ENCODE measurements at places on chromosomes 2 and 18. TPM values are rescaled to one million over a fixed set of nuclear protein-coding genes. Genes with fewer than 3 reads are reported as not detected.

DNA sequence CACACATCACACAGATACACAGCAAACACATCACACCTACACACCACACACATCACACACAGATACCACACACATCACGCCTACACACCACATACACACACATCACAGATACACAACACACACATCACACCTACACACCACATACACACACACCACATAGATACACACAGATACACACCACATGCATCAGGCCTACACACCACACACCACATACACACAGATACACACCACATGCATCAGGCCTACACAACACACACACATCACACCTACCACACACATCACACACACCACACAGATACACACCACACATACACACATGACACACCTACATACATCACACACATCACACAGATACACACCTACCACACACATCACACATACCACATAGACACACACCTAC, 158.8 kb downstream of the NDUFA10 start:
- H3K36me3 ChIP-seq: no peaks in the 10 kb centered on the region
- DNase-seq: no peak
- no peaks in the 10 kb centered on the region for H3K27me3 ChIP-seq
- no peak overlapping the region for H3K4me3 ChIP-seq

- no peak overlapping the region for H3K4me3 ChIP-seq
- DNase-seq: no peak
- H3K36me3 ChIP-seq: no peaks in the 10 kb centered on the region
- peaks cover 4% of the 10 kb centered on the region for H3K27me3 ChIP-seq
Observed at GRCh38 chr2:15761056-15761455, 169.4 kb downstream of the DDX1 start.

LDAH gene
- 31.7 TPM for total RNA-seq

OSR1 gene
- not detected for total RNA-seq

SNTG2 gene
- total RNA-seq: 0.88 TPM

Measured in activated B cell treated with CpG ODN at 0.5 μM for 24 hours (primary cell).